Neural progenitor cell (in vitro differentiated cells): ENCODE measurements at places on chromosomes 3 and 15. TPM values are rescaled to one million over a fixed set of nuclear protein-coding genes. Genes with fewer than 3 reads are reported as not detected.

STRC gene
- 0.09 and 1.7 TPM in 2 replicates for total RNA-seq

IL17RD gene
- 26.1 and 33.6 TPM in 2 replicates for total RNA-seq

- H3K36me3 ChIP-seq, result no peaks in the 10 kb centered on the region
- H3K4me1 ChIP-seq, result no peaks in the 10 kb centered on the region
- DNase-seq, result no peak
- H3K27ac ChIP-seq, result no peak overlapping the region
- H3K27me3 ChIP-seq, result no peaks in the 10 kb centered on the region
These were observed 50.4 kb upstream of the LIMD1 start for GRCh38 chr3:45544024-45544716.

GRCh38 chr3:177144922-177145321, 52.4 kb downstream of the TBL1XR1 start:
- H3K36me3 ChIP-seq, result no peaks in the 10 kb centered on the region
- H3K27me3 ChIP-seq, result no peaks in the 10 kb centered on the region
- H3K27ac ChIP-seq, result peak overlapping the region; percentile 41

DNA sequence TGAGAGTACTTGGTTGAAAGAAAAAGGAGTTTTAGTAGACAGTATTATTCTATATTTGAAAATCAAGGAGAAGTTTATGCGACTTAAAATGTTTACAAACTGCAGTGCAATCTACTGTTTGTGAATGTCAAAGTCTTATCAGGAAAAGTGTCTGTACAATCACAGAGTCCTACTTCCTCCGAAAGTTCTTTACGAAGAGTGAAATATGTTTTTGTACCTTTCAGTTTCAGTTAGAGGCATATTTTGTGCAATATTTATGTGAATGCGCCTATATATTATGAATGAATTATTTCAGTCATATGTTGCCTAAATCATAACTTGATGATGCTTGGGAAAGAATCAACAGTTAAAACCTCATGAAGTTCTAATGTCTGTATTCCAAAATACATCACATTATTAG, 31.5 kb downstream of the NGRN start:
- no peak for DNase-seq
- H3K27me3 ChIP-seq, result no peaks in the 10 kb centered on the region
- H3K27ac ChIP-seq, result no peak overlapping the region
- no peak overlapping the region for H3K4me3 ChIP-seq

- no peaks in the 10 kb centered on the region for H3K27me3 ChIP-seq
- DNase-seq, result no peak
- no peak overlapping the region for H3K4me3 ChIP-seq
These were observed 60.2 kb downstream of the TRIM69 start for GRCh38 chr15:44796508-44796907.

GPR176 gene
- 20.6 and 36.4 TPM in 2 replicates for total RNA-seq

GRCh38 chr3:84318273-84318809, 640.4 kb upstream of the CADM2 start:
- no peaks in the 10 kb centered on the region for H3K4me1 ChIP-seq
- H3K4me3 ChIP-seq, result no peak overlapping the region
- H3K36me3 ChIP-seq, result no peaks in the 10 kb centered on the region

GRCh38 chr3:138356730-138357405, 8.5 kb downstream of the MRAS start:
- H3K4me1 ChIP-seq, result peaks cover 12% of the 10 kb centered on the region
- no peak overlapping the region for H3K27ac ChIP-seq
- DNase-seq, result no peak

DNA sequence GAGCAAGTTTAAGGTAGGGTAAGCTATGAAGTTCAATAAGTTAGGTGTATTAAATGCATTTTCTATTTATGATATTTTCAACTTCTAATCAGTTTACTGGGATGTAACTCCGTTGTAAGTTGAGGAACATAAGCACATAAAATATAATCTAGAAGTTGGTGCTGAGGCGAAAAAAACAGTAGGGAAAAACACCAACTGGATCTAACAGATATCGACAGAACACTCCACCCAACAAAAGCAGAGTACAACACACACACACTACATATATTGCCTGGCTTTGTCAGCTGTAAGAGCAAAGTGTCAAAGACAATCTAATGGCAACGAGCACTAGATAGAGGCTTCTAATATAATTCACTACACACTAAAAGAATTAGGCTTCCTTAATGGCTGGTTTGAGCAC, 8.4 kb downstream of the PIK3R4 start:
- peaks cover 9% of the 10 kb centered on the region for H3K36me3 ChIP-seq
- no peak overlapping the region for H3K4me3 ChIP-seq
- no peak overlapping the region for H3K27ac ChIP-seq
- no peaks in the 10 kb centered on the region for H3K27me3 ChIP-seq

- H3K27ac ChIP-seq, result no peak overlapping the region
- H3K36me3 ChIP-seq, result no peaks in the 10 kb centered on the region
- H3K4me3 ChIP-seq, result no peak overlapping the region
- no peaks in the 10 kb centered on the region for H3K27me3 ChIP-seq
- DNase-seq, result peak; percentile 26
These were observed 12.1 kb upstream of the THSD4 start for GRCh38 chr15:71103102-71103676.

DNA sequence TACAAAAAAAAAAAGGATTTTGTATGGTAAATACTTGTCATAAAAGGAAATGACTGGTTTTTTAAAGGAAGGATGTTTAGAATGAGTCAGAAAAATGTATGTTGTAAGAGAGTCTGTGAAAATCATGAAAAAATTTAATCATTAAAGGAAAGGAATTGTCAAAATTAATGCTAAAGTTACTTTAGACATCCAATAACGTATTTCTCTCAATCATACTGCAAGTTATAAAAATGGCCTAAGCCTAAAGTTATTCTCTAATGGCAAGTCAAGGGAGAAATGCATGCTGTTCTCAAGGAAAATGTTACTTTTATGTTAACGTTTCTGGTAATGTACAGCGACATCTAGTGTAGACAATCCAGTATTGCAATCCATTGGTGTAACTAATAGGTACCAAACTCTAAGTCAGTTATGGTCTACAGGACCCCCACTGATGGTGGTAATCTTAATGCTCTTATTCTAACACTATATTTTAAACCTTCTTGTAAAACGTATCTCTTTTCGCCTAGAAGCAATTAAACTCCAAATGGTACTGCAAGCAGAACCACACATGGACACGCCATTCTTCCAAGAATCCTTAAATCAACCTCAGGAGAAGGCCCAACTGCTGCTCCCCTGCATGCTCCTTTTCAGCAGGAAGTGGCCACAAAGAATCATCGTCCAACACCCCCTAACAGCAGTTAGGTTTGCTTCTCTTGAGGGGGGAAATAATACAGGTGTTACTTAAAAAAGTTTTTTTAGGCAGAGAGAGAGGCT, 35.2 kb downstream of the NCEH1 start:
- H3K4me1 ChIP-seq, result peaks cover 45% of the 10 kb centered on the region
- no peak overlapping the region for H3K27ac ChIP-seq
- DNase-seq, result peak; percentile 59

DNA sequence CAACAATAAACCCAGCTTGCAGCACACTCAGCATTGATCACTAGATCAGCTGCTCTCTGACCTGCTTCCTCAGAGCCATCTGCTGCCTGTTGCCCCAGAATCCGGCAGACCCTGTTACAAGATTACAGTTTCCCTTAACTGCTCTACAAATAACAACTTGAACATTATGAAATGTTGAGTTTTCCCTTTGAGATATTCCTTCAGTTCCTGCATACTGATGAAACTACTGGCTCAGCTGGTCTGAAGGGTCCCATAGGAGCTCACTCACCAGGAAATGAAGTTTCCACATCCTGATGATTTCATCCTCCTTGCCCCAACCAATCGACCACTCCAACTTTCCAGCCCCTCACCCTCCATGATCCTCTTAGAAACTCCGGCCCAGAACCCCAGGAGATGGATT, 281.9 kb downstream of the OCA2 start:
- DNase-seq, result no peak
- peaks cover 3% of the 10 kb centered on the region for H3K4me1 ChIP-seq
- H3K27ac ChIP-seq, result no peak overlapping the region
- H3K36me3 ChIP-seq, result no peaks in the 10 kb centered on the region
- H3K4me3 ChIP-seq, result no peak overlapping the region

C3orf49 gene
- total RNA-seq, result not detected in 2 replicates

GRCh38 chr3:131077904-131078303, 51.2 kb downstream of the NEK11 start:
- peaks cover 18% of the 10 kb centered on the region for H3K4me1 ChIP-seq
- no peaks in the 10 kb centered on the region for H3K36me3 ChIP-seq
- H3K27me3 ChIP-seq, result no peaks in the 10 kb centered on the region
- peak overlapping the region; percentile 10 for H3K4me3 ChIP-seq

DNA sequence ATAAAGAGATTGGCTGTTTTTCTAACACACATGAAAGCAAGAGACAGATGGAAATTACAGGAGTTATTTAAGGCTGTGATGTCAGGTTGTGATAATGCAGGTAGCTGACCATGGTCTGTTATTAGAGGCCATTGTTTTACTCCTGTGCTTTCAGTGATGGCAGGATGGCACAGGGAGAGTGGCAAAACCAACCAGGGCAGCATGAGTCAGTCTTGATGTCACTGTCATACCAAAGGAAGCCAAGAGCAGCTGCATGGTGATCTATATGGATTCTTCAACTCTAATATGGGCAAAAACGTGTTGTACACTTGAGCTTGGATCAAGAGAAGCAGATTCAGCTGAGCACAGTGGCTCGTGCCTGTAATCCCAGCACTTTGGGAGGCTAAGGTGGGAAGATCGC, 91.8 kb upstream of the LMOD3 start:
- no peak overlapping the region for H3K4me3 ChIP-seq
- DNase-seq, result no peak
- H3K27ac ChIP-seq, result no peak overlapping the region
- H3K36me3 ChIP-seq, result no peaks in the 10 kb centered on the region
- H3K4me1 ChIP-seq, result no peaks in the 10 kb centered on the region
- H3K27me3 ChIP-seq, result no peaks in the 10 kb centered on the region

DNA sequence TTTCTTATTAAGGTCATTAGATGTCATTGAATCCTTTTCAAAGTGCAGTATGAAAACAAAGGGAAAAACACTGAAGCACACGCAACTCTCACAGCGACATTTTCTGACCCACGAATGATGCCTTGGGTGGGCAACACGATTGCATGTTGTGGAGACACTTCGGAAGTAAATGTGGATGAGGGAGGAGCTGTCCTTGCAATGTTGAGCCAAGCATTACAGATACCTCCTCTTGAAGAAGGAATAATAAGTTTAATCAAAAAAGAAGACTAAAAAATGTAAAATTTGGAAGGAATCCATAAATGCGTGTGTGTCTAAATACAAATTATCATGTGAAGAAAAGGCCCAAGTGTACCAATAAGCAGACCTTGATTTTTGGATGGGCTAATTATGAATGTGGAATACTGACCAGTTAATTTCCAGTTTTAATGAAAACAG, 16.9 kb downstream of the THBS1 start:
- peaks cover 3% of the 10 kb centered on the region for H3K4me1 ChIP-seq
- DNase-seq, result no peak
- H3K36me3 ChIP-seq, result no peaks in the 10 kb centered on the region
- H3K4me3 ChIP-seq, result no peak overlapping the region
- H3K27me3 ChIP-seq, result no peaks in the 10 kb centered on the region

GRCh38 chr3:145134738-145135137, 1026.2 kb downstream of the PLOD2 start:
- H3K27ac ChIP-seq, result no peak overlapping the region
- DNase-seq, result no peak
- no peaks in the 10 kb centered on the region for H3K27me3 ChIP-seq
- no peaks in the 10 kb centered on the region for H3K36me3 ChIP-seq

- no peak overlapping the region for H3K27ac ChIP-seq
- H3K27me3 ChIP-seq, result no peaks in the 10 kb centered on the region
- no peaks in the 10 kb centered on the region for H3K36me3 ChIP-seq
- H3K4me3 ChIP-seq, result no peak overlapping the region
- no peak for DNase-seq
- H3K4me1 ChIP-seq, result peaks cover 4% of the 10 kb centered on the region
These were observed 2.5 kb downstream of the SCAMP2 start for GRCh38 chr15:74870436-74871215.

DNA sequence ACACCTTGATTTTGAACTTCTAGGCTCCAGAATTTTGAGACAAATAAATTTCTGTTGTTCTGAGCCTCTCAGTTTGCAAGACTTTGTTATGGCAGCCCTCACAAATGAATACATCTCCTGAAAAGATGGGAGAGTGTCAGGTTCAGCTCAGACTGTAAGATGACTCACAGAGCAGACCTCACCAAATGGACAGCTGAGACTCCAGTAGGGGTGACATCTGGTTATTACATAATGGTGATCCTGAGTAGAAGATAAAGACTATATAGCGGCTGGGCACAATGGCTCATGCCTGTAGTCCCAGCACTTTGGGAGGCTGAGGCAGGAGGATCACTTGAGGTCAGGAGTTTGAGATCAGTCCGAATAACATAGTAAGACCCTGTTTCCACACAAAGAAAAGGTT, 26.2 kb upstream of the MTMR14 start:
- H3K27me3 ChIP-seq, result no peaks in the 10 kb centered on the region
- no peak overlapping the region for H3K27ac ChIP-seq
- no peaks in the 10 kb centered on the region for H3K4me1 ChIP-seq
- no peaks in the 10 kb centered on the region for H3K36me3 ChIP-seq
- no peak overlapping the region for H3K4me3 ChIP-seq
- DNase-seq, result no peak

SRGAP3 gene
- total RNA-seq, result 35.7 and 59.3 TPM in 2 replicates

ITIH4 gene
- total RNA-seq, result 1.1 and 2.4 TPM in 2 replicates

CLRN1 gene
- not detected in 2 replicates for total RNA-seq

GRCh38 chr3:52055537-52056351, 627 bp downstream of the DUSP7 start:
- no peaks in the 10 kb centered on the region for H3K36me3 ChIP-seq
- DNase-seq, result peak; percentile 91
- peaks cover 15% of the 10 kb centered on the region for H3K4me1 ChIP-seq
- H3K4me3 ChIP-seq, result peak overlapping the region; percentile 70
- H3K27me3 ChIP-seq, result peaks cover 19% of the 10 kb centered on the region

- H3K27ac ChIP-seq, result no peak overlapping the region
- no peaks in the 10 kb centered on the region for H3K4me1 ChIP-seq
- no peaks in the 10 kb centered on the region for H3K36me3 ChIP-seq
These were observed 52.2 kb downstream of the ROPN1B start for GRCh38 chr3:126021224-126021623.

NR2E3 gene
- total RNA-seq, result 0.28 TPM in 1 of 2 replicates, not detected in the other

CCDC39 gene
- total RNA-seq, result 0.24 and 3.3 TPM in 2 replicates

DNA sequence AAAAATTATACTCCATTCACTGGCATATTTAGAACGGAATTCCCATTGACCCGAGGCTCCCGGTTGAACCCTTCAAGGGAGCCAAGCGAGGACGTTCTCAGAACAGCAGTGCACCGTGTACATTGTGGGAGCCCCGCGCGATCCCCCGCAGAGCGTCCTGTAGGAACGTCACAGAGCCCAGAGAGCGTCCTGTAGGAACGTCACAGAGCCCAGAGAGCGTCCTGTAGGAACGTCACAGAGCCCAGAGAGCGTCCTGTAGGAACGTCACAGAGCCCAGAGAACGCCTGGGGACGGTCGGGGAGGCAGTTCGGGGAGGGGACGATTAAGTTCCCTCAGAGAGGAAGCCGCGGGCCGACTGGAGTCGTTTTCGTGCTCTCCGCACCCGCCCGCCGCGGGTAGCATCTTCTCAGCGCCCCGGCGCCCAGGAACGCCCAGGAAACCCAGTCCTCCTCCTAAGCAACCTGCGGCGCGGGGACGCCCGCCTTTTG, 506 bp upstream of the ATP1B3 start:
- peak overlapping the region; percentile 90 for H3K27ac ChIP-seq
- H3K36me3 ChIP-seq, result no peaks in the 10 kb centered on the region
- H3K4me1 ChIP-seq, result peaks cover 16% of the 10 kb centered on the region
- peak overlapping the region; percentile 93 for H3K4me3 ChIP-seq
- DNase-seq, result peak; percentile 89

- H3K36me3 ChIP-seq, result no peaks in the 10 kb centered on the region
- H3K27ac ChIP-seq, result no peak overlapping the region
- no peaks in the 10 kb centered on the region for H3K27me3 ChIP-seq
- H3K4me1 ChIP-seq, result peaks cover 4% of the 10 kb centered on the region
- no peak for DNase-seq
- H3K4me3 ChIP-seq, result no peak overlapping the region
These were observed 1072.1 kb downstream of the PLOD2 start for GRCh38 chr3:145088917-145089316.
